ENCODE measurements at places on chromosomes 6 and 20. TPM values are rescaled to one million over a fixed set of nuclear protein-coding genes. Genes with fewer than 3 reads are reported as not detected.

GRCh38 chr6:119350952-119351372 is 1.4 kb upstream of the MAN1A1 start:
- DNase-seq = no peak
- H3K4me3 ChIP-seq = peak overlapping the region; percentile 95
- no peaks in the 10 kb centered on the region for H3K27me3 ChIP-seq
- H3K4me1 ChIP-seq = peaks cover 27% of the 10 kb centered on the region

GSTA3 gene
- total RNA-seq = not detected

DNA sequence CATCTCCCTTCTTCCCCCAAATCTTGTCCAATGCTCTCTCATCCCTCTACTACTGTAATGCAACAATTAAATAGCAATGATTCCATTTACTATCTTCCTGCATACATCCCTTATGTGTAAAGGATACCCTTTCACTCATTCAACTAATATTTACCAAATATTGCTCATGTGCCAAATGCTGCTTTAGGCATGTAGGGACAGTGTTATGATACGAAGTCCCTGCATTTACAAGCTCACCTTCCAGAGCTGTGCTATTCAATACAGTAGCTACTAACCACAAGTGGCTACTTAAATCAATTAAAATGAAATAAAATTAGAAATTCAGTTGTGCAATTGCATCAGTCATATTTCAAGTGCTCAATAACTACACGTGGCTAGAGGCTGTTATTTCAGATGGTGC is 41.1 kb downstream of the GMDS start:
- H3K27me3 ChIP-seq = no peaks in the 10 kb centered on the region
- no peaks in the 10 kb centered on the region for H3K36me3 ChIP-seq
- peaks cover 5% of the 10 kb centered on the region for H3K4me1 ChIP-seq
- H3K4me3 ChIP-seq = no peak overlapping the region

GRCh38 chr6:169906688-169907418 is 155.4 kb downstream of the ERMARD start:
- H3K36me3 ChIP-seq = peaks cover 3% of the 10 kb centered on the region
- H3K27me3 ChIP-seq = peaks cover 15% of the 10 kb centered on the region
- peaks cover 2% of the 10 kb centered on the region for H3K4me1 ChIP-seq

DNA sequence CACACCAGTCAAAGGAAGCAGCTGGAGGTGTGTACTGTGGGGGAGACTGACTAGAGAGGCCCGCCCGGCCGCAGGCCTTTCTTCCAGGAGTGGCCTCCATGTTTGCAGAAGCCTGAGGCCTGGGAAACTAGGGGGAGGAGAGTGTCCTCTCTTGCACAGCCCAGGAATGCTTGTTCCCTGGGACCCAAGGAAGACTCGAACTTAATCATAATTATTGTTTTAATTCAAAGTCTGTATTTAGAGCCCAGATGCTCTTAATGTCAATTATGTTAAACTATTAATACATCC is 23.1 kb downstream of the BNIP5 start:
- H3K4me1 ChIP-seq = peaks cover 2% of the 10 kb centered on the region
- H3K36me3 ChIP-seq = peaks cover 2% of the 10 kb centered on the region
- H3K27me3 ChIP-seq = peaks cover 64% of the 10 kb centered on the region
- no peak overlapping the region for H3K4me3 ChIP-seq
- no peak overlapping the region for H3K27ac ChIP-seq
- DNase-seq = no peak

ATP6V1G2 gene
- 2.0 TPM for total RNA-seq

DNA sequence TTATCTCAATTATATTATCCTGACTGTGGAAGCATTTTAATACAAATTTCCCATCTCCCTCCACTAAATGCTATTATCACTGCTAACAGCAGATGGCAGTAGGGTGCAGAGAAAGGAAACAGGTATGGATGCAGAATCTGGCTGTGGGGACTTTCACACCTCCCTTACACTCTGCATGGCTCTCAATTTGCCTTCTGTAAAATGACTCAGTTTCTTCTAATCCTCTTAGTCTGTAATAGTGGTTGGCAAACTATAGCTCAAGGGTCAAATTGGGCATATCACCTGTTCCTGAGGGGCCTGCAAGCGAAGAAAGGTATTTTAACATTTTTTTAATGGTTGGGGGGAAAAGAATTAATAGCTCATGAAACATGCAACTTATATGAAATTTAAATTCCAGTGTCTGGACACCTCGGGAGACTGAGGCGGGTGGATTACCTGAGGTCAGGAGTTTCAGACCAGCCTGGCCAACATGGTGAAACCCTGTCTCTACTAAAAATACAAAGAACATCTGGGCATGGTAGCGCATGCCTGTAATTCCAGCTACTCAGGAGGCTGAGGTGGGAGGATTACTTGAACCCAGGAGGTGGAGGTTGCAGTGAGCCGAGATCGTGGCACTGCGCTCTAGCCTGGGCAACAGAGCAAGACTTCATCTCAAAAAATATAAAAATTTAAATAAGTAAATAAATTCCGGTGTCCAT is 83.5 kb downstream of the ZMYND8 start:
- DNase-seq = no peak
- H3K27ac ChIP-seq = peak overlapping the region; percentile 84
- peaks cover 12% of the 10 kb centered on the region for H3K4me1 ChIP-seq

- DNase-seq = no peak
- no peak overlapping the region for H3K27ac ChIP-seq
- no peaks in the 10 kb centered on the region for H3K4me1 ChIP-seq
- H3K4me3 ChIP-seq = no peak overlapping the region
Measured at GRCh38 chr20:7882076-7882475, 58.2 kb downstream of the HAO1 start.

- no peaks in the 10 kb centered on the region for H3K36me3 ChIP-seq
- no peak overlapping the region for H3K4me3 ChIP-seq
- H3K4me1 ChIP-seq = peaks cover 72% of the 10 kb centered on the region
- no peaks in the 10 kb centered on the region for H3K27me3 ChIP-seq
- no peak for DNase-seq
- peak overlapping the region; percentile 57 for H3K27ac ChIP-seq
Measured at GRCh38 chr6:159973951-159974350, 5.1 kb downstream of the IGF2R start.

All from T-helper 17 cell (primary cell).